ENCODE measurements at places on chromosomes 7 and 10.

- DNase-seq = no peak
Measured at GRCh38 chr7:7816084-7816483, 97.7 kb upstream of the RPA3 start.

DNA sequence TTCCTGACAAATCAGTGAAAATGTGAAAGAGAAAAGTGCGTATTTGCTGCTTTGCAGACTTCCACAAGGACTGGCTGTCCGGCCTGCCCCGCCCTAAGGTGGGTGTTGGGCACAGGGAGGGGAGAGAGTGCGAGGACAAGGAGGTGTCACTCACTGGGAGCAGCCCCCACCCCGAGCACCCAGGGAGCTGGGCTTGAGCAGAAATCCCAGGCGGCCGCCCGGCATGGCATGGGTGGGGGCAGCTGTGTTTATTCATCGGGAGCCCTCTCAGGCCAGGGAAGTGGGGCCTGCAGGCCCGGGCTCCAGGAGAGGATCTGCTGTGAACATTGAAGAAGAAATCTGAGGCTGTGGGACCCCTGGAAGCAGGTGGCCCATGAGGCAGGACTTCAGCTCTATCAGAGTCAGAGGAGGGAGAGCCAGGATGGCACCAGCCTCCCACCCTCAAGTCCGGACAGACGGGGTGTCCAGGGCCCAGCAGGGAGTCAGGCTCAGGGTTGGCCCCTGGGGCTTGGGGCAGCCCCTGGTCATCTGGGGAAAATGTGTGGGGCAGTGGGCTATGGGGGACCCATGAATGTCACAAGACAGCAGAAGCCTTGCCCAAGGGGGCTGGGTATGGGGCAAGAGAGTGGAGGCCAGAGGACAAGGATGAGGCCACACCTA lies 164.4 kb upstream of the PPP2R2D start:
- DNase-seq = no peak

DNA sequence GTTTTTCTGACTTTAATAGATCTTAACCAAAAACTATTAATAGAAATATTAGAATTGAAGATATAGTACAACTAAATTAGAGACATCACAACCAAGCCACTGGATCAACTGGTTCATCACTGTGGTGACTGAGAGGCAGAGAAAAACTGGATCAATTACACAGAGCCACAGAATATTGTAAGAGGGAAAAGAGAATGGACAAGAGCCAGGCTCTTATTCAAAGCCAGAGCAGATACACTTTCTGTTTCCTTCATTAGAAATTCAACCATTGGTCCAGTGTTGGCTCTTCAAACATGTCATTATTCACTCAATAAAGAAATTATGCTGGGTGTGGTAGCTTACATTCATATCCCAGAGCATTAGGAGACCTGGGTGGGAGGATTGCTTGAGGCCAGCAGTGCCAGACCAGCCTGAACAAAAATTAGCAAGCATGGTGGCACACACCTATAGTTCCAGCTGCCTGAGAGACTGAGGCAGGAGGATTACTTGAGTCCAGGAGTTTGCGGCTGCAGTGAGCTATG lies 295.1 kb downstream of the NEBL start:
- no peak for DNase-seq

- DNase-seq = no peak
Measured at GRCh38 chr7:107597953-107598352, 17.9 kb downstream of the BCAP29 start.

DNA sequence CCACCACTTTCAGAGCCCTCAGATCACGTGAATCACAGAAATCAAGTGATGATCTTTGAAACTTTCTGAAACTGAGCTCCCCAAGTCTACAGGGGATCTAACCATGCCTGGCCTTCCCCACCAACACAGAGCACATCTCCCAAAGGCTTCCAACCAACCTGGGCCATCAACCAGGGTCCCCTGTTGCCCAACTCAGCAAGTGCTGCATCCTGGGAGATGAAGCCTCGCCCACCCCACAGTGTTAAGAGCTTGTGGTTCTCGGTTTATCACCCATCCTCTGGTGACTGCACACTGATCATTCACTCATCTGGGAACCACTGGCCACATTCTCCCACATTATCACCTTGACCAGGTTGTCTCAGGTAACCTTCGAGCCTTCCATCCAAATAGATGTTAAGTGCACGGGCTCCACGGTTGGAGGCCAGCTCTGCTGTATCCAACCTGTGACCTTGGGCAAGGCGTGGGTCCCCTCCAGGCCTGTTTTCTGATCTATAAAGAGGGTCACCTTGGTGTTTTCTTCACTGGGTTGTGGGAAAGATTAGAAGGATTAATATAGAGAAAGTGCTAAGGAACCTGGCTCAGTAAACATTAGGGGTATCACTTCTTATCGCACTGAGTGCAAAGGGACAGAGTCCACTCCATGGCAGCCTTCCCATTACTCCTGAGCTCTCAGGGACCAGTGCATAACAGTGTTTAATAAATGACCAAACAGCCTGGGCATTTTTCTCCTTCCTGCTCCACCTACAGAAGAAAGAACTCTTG lies 3.6 kb downstream of the ZNF488 start:
- DNase-seq = no peak

DNA sequence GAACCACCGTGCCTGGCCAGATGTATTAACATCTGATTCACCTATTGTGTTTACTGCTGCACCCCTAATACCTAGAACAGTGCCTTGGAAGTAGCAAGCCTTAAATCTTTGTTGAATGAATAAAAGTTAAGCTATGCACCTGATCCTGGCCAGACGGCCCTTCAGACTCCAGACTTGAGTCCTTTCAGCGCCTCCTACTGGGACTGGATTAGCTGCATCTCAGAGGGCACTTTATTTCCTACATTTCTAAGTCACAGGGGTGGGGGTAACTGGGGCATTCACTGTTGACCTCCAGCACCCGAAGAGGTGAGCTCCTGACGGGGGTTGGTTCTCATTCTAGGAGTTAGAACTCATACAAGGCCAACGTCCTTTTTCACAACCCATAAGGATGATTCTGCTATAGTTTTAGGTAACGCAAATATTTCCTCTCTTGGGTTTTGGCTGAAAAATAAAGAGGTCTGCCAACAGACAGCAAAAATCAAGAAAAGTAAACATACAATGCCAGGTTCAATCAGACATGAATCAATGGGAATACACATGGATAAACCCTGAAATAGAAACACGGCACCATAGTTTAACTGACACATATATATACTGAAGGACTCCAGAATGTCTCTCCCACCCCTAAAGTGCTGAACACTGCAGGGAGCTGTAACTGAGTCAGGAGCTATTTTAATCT lies 48.0 kb upstream of the DLG5 start:
- DNase-seq = no peak

GRCh38 chr10:96591946-96592345 lies 5.1 kb upstream of the TM9SF3 start:
- no peak for DNase-seq

- DNase-seq = no peak
Measured at GRCh38 chr7:25118048-25118753, 6.9 kb downstream of the CYCS start.

- DNase-seq = no peak
Measured at GRCh38 chr10:102200751-102201640, 25.1 kb upstream of the ELOVL3 start.

DNA sequence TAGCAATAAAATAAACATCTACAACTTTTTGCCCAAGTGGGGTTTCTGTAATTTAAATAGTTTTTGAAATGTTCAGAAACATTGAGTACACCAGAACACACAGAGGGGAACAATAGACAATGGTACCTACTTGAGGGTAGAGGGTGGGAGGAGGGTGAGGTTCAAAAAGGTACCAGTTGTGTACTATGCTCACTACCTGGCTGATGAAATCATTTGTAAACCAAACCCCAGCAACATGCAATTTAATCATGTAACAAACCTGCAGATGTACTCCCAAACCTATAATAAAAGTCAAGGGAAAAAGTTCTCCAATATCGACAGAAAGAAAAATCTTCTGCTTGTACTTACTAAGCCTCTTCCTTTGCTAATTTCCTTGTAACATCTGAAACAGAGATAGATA lies 4.2 kb upstream of the TES start:
- DNase-seq = no peak

- no peak for DNase-seq
Measured at GRCh38 chr10:113473851-113474250, 79.0 kb upstream of the HABP2 start.

DNA sequence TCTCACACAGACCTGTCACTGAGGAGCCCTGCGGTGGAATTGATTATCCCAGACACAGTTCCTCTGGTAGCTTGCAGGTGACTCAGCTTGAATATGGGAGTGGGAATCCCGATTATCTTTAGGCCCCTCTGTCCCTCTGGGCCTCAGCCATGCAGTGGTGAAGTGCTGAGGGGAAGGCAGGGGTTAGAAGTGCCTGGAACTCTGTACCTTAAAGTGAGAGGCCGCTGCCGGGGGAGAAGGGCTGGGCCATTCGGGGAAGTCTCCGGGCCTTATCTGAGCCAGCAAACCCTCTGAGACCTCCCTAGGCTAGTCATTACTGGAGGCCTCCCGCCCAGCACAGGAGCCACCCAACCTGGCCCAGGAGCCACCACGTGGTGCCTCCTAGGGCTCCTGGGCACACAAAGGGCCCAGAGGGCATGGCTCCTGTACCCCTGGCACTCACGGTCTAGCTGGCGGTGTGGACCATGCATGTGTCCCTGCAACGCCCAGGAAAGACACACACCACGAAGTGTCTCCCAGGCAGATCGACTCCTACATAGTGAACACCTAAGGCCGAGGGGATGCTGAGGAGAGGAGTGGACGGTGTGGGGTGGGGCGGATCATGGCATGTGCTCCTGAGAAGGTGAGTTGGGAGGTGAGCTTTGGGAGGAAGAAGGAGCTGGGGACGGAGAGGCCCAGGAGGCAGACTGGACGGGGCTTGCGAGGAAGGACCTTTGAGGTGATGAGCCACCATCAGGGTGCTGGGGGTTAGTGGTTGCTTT lies 56.2 kb downstream of the HK1 start:
- DNase-seq = no peak

- no peak for DNase-seq
Measured at GRCh38 chr7:1588978-1589377, 19.1 kb upstream of the PSMG3 start.

DNA sequence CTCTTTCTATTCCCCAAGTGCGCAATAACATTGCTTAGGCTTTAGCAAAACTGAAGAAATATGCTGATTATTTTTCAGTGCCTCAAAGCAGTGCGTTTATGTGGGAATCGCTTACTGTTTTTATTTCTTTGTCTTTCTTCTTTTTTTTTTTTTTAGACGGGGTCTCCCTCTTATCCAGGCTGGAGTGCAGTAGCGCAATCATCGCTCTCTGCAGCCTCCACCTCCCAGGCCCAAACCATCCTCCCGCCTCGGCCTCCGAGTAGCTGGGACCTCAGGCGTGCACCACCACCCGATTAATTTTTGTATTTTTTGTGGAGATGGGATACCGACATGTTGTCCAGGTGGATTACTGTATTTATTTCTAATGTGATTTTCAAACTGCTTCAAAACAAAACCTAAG lies 1.2 kb downstream of the DENND10 start:
- no peak for DNase-seq

DNA sequence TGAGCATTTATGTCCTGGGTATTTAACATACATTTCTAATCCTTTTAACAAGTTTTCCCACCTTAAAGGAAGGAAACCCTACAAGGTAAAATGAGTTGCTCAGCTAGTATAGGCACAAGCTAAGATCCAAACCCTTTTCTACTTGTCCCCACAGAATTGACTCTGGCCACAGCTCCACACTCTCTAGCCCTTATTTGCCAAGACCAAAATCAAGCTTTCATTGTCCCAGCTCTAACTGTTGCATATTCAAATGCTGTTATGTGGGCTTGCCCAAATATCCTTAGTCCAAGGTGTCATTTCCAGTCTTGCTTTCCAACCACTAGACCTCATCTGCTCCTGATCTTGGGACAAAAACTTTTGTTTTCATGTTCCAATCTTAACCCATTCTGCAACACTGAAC lies 31.3 kb upstream of the LSM8 start:
- no peak for DNase-seq

DNA sequence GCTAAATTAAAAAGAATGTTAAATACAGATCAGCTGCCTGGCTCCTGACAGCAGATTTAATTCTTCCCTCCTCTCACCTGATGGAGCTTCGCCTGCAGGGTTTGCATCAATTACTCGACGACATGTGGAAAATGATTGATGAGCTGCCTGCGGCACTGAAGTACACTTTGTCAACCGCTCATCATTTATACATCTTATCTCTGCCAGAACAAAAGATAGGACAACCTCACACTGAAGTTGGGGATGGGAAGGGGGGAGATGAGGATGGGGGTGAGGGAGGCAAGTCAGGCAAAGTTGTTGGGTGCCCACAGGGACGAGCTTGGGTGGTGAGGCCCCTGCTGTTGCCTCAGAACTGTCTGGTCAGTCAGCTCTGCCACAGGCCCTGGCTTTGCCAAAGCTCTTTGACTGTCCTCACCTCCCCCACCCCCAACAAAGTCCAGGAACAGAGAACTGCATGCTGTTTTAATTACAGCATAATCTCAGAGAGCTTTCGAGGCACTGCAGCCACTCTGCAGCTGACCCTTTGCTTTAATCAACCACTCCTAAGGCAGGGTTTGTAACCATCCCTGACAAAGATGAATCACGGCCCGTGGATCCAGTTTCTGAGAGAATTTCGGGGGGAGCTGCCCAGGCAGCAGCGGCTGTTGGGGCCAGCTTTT lies 702.3 kb downstream of the LRMDA start:
- peak; percentile 24 for DNase-seq

GRCh38 chr10:124645467-124646095 lies 98.6 kb downstream of the FAM53B start:
- DNase-seq = no peak

DNA sequence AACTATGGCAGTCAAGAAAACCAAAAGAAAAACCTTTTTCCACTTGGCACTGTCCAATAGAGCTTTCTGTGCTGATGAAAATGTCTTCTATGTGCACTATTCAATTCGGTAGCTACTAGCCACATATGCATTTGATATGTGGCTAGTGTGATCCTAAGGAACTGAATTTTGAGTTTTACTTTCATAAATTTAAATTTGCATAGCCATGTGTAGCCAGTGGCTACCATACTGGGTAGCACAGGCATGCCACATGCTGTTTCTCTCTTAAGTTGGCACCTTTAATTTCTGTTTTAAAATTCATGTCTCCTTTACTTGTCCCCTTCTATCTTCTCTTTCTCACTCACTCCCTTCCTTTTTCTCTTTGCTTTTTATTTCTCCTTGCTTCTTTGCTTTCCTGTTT lies 455.7 kb downstream of the AUTS2 start:
- DNase-seq = no peak

DNA sequence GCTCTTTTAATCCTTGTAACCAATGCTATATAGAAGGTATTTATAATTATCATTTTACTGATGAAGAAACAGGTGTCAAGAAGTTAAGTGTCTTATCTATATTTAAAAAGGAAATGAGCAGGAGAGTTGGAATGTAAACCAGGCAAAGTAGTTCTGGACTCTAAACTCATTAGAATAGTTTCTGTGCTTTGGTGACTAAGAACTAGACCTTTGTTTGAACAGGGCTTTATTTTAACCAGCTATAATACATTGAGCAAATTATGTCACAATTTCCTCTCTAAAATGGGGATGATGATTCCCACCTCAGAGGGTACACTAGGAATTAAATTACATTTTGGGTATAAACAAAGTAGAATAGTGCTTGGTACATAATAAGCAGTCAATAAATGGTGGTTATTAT lies 236.0 kb downstream of the MAGI2 start:
- no peak for DNase-seq

- DNase-seq = no peak
Measured at GRCh38 chr7:29991937-29992336, 2.3 kb upstream of the SCRN1 start.
